RWPE1 (cell line): ENCODE measurements at places on chromosomes 5 and 9.

GRCh38 chr5:50866415-50866814, 200.0 kb downstream of the PARP8 start:
- no peak for DNase-seq

DNA sequence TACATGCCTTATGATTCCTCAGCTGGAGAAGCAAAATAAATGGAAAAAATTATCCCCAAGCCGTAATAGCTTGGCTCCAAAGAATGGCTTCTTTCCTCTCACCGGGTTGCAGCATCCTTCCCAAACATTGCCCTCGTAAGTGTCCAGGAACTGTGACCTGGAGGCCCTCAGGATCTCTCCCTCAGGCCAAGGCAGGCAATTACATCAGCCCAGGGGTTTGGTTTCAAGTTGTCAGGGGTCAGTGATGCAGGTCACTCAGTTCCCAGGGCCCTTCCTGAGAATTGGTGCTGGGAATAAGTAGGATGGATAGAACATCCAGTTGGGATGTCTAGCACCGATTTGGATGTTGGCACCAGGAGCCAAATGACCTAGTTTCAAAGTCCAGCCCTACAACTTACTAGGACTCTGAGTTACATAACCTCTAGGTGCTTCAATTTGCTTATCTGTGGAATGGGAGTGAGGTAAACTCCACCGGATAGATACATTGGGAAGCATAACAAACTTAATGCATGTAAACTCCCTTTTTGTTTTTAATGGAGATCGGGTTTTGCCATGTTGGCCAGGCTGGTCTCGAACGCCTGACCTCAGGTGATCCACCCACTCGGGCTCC, 133.5 kb upstream of the DAP start:
- DNase-seq: no peak

- DNase-seq: no peak
Measured at GRCh38 chr9:97651646-97652045, 18.0 kb downstream of the NCBP1 start.

GRCh38 chr9:119343059-119343990, 25.9 kb downstream of the BRINP1 start:
- no peak for DNase-seq

- DNase-seq: peak; percentile 67
Measured at GRCh38 chr5:67156976-67157583, 39.5 kb downstream of the CD180 start.

- DNase-seq: no peak
Measured at GRCh38 chr9:69811351-69811868, 9.2 kb upstream of the CFAP95 start.

GRCh38 chr9:127832248-127832647, 22.2 kb downstream of the ENG start:
- no peak for DNase-seq

- no peak for DNase-seq
Measured at GRCh38 chr9:73680831-73681230, 529.2 kb downstream of the ANXA1 start.

DNA sequence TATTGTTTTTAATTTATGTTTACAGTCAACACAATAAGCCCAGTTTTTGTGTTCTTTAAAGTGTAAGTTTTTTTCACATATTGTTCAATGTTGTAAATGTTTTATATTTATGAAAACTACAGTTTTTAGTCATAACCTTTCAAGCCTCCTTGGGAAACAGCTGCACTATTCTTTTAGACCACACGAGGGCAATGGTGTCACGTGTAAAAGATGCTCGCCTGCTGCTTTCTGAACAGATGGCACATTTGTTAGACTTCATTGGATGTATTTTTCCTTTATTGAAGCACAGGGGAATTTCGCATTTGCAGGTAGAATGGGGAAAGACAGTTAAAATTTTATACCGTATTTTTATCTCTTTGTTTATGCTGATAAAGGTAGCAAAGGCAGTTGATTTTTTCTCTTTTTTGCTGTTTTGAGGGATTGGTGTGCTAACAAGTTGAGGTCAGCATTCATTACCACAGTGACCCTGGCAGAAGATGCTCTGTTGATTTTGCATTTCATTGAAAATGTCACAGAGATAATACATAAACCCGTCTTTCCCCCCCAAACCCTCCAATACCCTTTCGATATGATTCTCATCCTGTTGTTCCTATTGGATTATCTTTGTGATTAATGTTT, 59.0 kb downstream of the MAT2B start:
- peak; percentile 56 for DNase-seq

DNA sequence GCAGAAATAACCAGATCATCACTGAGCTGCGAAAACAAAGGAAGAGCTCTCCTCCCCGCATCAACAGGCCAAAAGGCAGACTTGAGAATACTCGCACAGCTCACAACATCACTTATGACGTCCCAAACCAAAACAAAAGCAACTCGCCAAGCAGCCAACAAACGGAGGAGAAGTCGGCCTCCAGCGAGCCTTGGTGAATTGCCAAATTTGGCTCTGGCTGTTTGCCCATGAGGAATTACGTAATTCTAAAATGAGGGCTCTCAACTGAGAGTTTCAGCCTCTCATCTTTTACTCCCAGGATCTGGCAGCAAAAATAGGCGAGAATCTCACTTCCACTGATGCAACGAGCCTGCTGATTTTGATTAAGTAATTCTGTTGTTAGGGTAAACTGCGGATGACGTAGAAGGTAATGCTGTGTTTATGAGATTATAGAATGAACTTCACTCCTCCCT, 51.7 kb upstream of the SEMA6A start:
- DNase-seq: no peak

- no peak for DNase-seq
Measured at GRCh38 chr9:91933556-91934352, 16.3 kb downstream of the ROR2 start.

DNA sequence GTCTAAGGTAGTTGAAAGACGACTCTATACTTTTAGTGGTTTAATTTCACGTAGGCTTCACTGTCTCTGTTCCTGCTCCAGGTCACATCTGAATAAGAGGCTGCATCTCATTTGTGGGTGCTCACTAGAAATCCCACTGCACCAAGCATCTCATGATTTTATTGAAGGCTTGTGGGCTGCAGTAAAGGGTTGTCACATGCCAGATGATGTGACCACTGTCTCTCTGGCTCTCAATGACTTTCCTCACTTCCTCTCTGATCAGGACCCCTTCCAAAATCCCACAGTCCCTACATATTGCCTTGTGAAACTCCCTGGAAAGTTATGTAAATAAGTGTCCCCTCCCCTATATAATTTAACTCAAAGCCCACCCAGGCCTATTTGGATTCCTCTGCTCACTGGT, 8.9 kb upstream of the ZCCHC10 start:
- DNase-seq: no peak

DNA sequence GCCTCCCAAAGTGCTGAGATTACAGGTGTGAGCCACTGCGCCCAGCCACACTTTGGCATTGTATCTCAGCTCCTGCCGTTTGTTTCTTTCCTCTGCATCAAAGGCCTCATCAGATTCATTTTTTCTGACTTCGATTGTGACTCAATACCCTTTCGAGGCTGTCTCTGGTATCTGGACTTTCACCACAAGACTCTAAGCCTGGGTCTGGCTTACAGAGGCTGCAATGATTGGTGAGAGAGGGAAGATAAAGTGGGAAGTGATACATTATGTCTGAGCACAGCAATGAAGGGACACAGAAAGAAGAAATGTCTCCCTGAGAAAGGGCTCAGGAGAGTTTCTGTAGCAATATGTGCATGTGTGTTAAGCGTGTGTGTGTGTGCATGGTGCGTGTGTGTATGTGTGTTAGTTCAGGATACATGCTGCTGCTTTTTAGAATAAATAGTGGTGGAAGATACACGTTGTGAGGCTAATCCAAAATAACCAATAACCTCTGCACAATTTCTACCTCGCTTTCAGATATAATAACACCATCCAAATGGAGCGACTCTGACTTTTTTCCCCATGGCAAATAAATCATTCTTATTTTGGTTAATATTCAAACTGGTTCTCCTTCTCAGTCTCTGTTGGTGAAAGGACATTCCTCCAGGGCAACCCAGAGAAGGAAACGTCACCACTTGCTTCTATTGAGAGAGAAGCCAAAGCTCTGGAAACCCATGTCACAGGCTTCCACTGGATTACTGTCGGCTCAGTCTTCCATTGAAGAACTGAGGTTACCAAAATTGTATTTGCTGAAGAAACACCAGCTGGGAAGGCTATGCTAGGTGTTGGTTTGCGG, 8.1 kb upstream of the DAB2 start:
- DNase-seq: no peak

DNA sequence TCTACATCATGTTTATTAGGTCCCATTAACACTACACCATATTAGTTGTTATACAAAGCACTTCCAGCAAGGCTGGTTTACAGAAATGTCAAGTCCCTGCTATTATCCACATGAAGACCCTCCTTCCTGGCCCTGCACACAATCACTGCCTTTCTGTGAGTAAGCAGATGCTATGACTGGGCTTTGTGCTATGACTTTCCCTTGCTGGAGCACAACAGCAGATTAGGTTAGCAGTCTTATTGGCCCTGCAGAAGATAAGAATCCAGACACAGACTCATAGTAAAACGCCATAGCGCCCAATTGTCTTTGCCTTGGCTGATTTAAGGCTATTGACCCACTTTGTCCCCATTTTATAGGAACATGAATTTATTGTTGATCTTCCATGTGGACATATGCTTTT, 228.9 kb upstream of the ACTBL2 start:
- no peak for DNase-seq

GRCh38 chr9:120242116-120242811, 337.7 kb downstream of the CDK5RAP2 start:
- no peak for DNase-seq

DNA sequence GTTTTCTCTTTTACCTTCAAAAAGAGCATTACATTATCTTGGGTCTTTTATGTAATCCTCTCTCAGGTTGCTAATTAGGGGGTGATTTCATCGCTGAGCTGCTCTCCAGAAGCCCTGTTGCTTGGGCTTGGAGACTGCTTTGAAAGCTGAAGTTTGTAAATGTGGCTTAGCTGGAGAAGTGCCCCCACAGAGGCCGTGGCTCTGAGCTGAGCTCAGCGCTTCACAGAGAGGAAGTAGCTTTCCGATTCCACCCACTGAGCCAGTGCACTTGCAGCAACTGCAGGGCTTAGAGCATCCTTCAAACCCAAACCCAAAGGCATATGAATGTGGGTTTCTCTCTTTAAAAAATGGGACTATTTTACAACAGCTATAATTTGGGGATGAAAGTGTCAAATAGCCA, 13.7 kb upstream of the NXNL2 start:
- DNase-seq: no peak

- no peak for DNase-seq
Measured at GRCh38 chr5:159891371-159891770, 24.9 kb upstream of the ADRA1B start.

- DNase-seq: no peak
Measured at GRCh38 chr9:129435291-129435690, 185.6 kb downstream of the C9orf50 start.

- no peak for DNase-seq
Measured at GRCh38 chr9:12095931-12096330, 597.3 kb upstream of the TYRP1 start.

GRCh38 chr5:16550316-16550952, 66.4 kb downstream of the RETREG1 start:
- DNase-seq: peak; percentile 74

DNA sequence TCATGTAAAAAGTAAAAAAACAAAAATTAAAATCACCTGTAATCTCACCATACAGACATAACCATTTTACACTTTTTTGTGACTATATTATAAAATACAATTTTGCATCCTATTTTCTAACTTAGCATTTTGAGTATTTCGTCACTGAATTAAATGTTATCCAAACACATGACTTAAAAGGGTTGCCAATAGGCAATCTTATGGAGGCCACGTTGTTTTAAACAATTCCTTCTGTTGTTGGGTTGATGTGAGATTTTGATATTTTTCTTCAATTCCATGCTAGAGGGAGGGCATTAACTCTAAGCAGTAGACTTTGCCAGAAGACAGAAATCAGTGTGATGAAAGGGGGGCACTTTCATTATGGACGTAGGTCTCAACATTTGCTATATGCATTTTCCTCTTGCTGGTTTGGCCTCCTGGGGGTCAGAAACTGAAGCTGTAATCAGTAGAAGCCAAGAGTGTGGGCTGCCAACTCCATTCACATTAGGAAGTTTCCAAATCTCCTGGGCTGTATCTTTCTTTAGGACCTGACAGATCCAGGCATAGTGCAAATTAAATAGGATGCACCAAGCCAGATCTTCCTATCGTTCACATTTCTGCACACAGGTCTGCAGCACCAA, 614.2 kb upstream of the CLINT1 start:
- no peak for DNase-seq

DNA sequence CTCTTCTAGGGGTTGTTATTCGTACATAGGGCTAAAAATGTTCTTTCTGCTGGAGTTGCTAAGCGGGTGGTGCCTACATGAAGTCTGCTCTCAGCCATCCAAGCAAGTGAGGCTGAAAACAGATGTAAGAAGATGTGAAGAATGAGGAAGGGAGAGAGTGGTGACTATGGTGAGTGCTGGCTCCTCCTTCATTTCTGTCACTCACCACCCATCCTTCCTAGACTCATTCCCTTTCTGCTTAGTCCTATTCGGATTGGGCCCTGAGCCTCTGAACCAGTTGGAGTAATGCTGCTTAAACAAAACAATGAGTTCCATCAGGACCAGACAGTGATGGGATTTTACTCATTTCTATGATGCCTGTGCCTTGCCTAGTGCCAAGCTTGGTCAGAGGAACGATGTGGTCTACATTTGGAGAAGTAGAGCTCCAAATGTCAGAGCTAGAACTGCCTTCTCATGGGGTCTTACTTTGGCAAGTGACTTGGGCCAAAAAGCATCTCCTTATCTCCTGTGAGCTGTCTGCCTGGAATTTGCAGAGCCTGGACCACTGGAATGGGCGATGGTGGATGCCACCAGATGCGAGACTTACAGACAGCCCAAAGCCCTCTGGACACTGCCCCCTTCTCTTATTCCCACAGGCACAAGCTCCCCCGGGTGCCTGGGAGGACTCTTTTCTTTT, 192.9 kb downstream of the FBXL7 start:
- DNase-seq: no peak

DNA sequence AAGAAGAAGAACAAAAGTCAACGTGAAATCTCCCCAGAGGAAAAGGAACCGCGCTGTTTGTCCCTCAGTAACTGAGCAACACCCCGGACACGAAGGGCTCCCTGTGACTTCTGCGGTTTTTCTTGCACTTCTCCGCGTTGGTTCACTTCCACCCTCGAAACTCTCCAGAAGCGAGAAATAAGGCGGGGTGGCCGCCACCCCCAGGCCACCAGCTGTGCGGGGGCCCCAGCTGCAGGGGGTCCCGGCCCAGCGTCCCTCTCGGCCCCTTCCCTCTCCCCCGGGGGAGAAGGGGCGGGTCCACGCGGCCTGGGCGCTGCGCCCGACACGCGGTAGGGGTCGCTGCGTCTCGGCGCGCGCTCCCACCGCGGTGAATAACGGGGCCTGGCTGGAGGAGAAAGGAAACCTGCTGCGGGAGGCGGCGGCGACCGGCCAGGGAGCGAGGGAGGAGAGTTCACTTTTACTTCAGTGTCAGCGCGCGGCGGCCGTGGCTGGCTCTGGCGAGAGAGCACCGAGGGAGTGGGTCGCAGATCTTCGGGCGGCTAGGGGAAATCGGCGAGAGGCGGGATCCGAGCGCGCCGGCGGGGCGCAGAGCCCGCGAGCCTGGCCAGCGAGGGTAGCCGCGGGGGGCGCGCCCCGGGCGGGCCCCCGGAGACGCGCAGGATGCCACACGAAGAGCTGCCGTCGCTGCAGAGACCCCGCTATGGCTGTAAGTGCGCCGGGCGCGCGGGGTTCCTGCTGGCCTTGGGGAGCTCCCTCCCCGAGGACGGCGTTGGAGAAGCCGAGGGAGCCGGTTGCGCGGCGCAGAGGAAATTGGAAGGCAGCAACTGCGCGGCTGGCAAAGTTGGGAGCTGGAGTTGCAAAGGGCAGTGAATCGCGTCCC, at the start of gene IQGAP2:
IQGAP2 (plus strand) TSS at position 400 of the 880 bp plus-strand sequence; CDS start at position 661, 261 bp downstream.
- peak; percentile 77 for DNase-seq
